ENCODE measurements at places on chromosomes 7 and 10.

GRCh38 chr10:84117686-84118394, 21.5 kb upstream of the GHITM start:
- DNase-seq = no peak

DNA sequence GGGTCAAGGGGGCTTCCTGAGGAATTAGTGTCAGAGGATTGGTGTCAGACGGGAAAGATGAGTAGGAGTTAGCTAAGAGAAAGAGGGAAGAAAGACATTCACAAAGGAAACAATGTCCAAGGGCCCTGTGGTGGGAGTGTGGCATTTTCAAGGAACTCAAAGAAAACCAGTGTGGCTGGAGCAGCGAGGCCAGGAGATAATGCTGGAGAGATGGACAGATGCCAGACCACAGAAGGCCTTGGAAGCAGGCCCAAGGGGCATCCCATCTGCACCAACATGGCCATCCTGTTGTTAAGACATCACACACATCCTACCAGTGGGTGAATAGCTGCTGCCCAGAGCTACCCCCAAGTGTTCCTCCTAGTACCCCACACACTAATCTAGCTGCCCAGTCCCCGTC, 36.1 kb upstream of the CUL1 start:
- no peak for DNase-seq

- no peak for DNase-seq
Measured at GRCh38 chr10:6115411-6115810, 26.6 kb downstream of the RBM17 start.

DNA sequence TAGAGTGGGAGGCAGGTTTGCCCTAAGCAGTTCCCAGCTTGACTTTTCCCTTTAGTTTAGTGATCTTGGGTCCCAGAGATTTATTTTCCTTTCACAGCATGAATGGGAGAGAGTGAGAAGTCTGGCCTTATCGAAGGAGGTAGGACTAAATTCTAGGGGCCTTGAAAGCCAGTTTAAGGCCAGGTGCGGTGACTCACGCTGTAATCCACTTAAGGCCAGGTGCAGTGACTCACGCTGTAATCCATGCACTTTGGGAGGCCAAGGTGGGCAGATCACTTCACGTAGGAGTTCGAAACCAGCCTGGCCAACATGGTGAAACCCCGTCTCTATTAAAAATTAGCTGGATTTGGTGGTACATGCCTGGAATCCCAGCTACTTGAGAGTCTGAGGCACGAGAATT, 392.2 kb downstream of the ACTR3B start:
- no peak for DNase-seq

DNA sequence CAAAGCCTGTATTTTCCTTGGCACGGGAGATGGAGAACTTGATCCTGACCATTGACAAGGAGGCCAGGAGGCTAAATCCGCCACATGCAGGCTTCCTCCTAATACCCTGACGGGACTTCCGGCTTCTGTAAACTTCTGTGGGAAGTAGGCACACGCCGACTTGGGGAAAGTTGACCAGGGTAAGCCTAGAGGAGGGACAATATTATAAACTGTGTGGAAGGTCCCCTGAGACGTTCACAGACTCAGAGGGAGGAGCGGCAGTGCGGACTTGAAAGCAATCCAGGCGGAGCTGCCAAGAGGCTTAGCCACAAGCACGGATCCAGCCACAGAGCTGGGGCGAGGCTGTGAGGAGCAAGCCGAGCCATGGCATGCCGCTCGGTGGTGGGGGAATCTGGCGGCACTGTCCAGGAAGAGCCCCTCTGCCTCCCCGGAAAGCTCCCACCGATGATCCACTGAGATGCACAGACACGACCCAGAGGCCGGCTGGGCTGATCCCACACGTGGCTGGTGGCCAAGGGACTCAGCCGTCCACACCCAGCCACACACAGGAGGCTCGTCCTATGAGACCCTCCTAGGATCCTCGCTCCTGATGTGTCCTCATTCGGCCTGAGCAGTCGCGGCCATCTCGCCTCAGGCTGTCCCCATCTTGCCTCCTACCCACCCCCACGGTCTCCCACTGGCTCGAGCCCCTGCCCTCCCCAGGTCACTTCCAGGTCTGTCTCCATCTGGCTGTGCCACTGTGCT, 40.0 kb upstream of the INSIG1 start:
- no peak for DNase-seq

DNA sequence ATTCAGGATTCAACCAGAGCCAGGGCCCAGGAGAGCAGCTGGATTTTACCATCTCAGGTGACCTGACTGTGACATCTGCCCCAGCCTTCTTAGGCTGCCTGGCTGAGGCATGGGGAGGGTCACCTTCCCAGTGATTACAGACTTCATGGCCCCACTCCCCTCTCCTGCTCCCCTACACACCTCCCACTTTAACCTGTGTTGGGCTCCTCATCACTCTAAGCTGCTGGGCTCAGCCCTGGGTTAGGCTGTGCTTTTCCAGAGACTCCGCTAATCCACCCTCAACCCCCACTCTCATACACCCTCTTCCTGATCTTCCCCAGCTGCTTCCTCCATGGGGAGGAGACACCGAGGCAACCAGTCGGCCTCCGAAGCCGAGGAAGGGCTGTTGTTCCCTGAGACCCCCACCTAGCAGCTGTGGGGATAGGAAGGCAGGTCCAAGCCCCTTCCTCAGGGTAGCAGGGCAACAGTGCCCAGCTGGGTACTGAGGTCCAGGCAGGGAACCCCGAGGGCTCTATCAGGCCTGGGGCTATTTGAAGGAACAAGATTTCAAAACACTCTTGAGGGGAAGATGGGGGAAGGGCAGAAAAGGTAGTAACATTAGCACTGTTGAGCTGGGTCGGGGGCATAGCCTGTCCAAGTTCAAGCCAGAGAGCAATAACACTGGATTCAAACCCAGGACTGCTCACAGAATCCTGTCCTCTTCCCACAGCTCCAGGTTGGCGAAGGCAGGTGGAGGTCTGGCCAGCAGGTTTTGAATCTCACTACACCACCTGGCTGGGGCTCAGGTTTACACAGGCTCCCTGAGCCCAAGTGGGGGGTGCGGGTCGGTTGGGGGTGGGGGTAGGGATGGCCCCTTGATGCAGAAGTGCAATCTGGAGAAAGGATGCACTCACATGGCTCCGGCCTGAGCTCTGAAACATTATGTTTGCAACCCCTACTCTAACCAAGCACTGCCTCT, 1.8 kb downstream of the IMPDH1 start:
- DNase-seq = no peak

DNA sequence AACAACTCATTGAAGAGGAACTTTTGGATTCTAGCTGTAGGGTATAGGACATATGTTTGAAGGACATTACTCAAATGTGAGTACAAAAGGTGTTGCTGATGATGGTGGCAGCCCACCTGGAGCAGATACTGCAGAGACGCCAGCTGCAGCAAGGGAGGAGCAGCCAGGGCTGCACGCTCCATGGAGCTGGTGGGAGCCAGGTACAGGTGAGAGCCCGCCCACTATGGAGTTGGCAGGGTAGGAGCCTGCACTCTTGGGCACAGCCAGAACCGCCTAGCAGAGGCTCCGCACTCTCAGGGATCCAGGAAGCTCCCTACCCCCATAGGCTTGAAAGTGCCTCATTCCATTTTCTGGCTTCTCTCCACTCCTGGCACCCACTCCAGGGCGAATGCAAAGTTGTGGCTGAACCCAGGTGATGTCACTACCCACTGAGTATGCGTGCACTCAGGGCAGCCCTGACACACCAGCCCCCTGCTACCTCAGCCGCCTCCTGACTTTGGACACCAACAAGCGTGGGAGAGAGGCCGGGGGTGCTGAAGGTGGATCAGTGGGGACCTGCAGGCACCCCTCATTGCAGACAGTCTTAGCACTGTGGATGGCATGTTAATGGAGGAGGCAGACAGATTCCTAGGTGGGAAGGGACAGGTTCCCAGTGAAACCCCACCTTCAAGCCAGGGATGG, 761.1 kb downstream of the IPMK start:
- no peak for DNase-seq

GRCh38 chr10:110398419-110399105, 93.8 kb upstream of the SMNDC1 start:
- DNase-seq = peak; percentile 64

- DNase-seq = no peak
Measured at GRCh38 chr7:139094030-139094429, 15.5 kb downstream of the ZC3HAV1 start.

GRCh38 chr10:91629715-91630549, 2.9 kb downstream of the PPP1R3C start:
- no peak for DNase-seq

DNA sequence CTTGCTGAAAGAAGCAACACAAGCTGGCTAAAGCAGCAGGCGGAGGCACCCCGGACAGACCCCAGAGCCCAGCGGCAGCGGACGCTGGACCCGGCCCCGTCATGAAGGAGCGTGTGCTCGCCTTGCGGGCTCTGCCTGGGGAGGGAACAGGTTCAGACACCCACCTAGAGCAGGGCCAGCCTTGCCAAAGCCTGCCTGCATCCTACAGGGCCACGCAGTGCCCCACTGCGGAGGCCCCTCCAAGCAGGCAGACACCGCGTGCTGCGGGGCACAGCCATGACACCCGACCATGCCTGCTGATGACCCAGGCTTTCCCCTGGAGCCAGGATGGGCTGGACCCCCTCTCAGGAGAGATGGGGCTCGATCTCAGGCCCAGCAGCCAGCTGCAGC, 91.7 kb downstream of the MAD1L1 start:
- DNase-seq = no peak

DNA sequence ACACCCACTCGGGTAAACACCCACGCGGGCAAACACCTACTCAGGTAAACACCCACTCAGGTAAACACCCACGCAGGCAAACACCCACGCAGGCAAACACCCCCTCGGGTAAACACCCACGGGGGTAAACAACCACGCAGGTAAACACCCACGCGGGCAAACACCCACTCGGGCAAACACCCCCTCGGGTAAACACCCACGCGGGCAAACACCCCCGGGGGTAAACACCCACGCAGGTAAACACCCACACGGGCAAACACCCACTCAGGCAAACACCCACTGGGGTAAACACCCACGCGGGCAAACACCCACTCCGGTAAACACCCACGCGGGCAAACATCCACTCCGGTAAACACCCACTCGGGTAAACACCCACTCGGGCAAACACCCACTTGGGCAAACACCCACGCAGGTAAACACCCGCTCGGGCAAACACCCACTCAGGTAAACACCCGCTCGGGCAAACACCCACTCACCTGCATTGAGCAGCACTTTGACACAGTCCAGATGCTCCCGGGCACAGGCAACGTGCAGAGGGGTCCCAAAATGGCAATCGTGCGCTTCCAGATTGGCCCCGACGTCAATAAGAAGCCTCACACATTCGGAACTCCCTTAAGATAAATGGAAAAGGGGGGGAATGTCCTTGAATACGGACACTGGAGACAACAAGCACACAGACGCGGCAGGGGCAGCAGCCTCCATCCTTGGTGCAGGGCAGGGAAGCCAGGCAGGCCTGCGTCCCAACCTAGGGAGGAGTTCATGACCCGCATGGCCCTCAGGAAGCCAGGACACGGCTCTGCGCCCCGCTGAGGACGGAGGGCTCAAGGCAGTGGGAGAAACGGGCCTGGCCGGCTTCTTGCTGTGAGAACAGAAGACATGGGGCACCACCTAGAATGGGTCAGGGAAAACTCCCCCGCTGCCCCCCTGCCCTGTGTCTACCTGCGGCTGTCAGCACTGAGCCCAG, 17.6 kb downstream of the ASB13 start:
- DNase-seq = no peak

GRCh38 chr7:158934628-158935027, 78.3 kb downstream of the DYNC2I1 start:
- no peak for DNase-seq

- DNase-seq = no peak
Measured at GRCh38 chr7:25775999-25776743, 375.8 kb upstream of the NFE2L3 start.

DNA sequence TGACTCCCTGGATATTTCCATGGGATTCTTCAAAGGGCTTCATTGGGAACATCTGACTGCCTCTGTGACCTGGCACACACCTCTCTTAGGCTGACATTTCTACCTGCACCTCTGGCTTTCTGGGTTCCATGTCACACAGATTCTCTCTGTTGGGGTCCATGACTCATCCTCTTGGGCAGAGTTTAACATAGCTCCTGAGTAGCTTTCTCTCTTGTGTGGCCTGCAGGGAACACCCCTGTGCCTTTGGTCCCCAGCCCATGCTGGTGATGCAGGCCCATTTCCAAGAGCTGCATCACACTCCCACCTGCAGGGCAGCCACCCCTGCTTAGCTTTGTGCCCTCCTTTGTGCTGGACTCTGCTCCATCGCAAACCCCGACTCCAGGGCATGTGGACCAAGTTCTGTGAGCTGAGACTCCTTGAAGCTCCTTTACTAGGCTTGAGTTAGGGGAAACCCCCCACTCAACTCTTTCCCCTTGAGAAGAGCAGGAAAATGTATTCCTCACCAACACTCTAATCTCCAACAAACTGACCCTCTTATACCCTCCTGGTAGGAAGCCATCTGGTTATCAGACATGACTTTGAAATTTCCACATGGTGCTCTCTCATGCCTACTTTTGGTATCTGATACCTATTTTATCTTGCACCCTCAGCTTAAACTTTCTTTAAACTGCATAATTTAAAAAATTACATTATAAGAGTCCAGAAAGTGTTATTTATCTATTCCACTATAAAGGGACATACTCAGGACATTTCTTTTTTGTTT, 93.3 kb downstream of the ZNF777 start:
- no peak for DNase-seq

GRCh38 chr7:26959290-26959689, 94.9 kb upstream of the SKAP2 start:
- DNase-seq = no peak

DNA sequence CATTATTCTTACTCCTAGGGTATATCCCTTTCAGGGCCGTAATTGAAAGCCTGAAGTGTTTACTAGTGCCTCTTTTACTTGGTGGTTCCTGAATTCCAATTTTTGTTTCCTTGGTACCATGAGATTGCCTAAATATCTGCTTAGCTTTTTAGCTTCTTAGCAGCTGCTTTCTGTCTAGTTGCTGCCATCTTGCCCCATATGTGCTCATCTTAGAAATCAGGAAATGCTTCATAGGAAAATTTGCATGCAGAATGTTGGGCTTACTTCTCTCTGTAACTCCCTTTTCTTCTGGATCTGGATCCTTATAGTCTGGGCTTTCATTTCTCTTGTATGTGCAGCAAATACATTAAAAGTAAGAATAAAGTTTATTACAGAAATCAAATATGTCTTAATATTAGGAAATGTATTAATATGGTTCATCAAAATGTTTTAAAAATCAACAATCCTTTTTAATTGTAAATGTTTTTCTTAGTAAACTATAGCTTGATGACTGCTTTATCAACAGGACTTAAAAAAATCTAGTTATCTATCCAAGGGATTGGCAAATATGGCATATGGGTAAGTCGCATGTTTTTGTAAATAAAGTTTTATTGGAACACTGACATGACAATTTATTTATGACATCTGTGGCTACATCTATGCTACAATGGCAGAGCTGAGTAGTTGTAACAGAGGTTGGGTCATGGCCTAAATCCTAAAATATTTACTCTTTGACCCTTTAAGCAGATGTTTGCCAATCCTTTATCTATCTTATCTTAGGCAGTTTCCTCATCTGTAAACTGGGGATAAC, 73.5 kb upstream of the CDK6 start:
- DNase-seq = no peak

DNA sequence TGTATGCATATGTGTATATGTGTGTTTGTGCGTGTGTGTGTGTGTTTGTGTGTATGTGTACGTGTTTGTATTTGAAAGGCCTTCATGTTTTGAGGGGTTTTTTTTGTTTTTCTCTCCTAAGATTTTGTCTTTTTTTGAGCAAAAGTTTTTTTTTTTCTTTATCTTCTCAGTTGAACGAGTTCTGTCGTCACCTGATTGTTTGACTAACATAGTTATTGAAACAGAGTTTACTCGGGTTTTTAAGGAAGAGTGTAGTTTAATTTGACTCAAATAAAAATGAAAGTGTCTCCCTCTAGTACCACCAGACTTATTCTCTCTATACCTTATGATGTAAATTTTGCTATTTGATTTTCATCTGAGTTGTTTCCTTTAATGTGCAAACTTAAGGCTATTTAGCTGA, 73.5 kb downstream of the ST8SIA6 start:
- DNase-seq = no peak

Data from inflammatory macrophage (primary cell).